ENCODE measurements at places on chromosomes 6 and 20. TPM values are rescaled to one million over a fixed set of nuclear protein-coding genes. Genes with fewer than 3 reads are reported as not detected.
A peak's percentile ranks its signal among the peaks of the same experiment; 100 is the strongest.

The TGM3 gene
- not detected for total RNA-seq

The VGLL2 gene
- not detected for total RNA-seq

The FAXC gene
- total RNA-seq, result not detected

The MOXD1 gene
- not detected for total RNA-seq

DNA sequence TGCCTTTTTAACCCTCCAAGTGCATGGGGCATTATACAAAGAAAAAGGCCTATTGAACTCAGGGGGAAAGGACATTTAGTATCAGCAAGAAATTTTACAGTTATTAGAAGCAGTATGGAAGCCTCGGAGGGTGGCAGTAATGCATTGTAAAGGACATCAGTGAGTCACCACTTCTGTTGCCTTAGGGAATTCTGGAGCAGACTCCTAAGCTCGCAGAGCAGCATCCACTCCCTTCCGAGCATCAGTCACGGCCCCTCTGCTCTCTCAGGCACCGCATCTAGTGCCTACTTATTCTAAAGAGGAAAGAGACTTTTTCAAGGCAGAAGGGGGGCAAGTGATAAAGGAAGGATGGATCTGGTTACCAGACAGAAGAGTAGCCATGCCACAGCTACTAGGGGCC lies 296.5 kb downstream of the RNGTT start:
- DNase-seq, result no peak

GRCh38 chr20:63457737-63458136 lies 14.7 kb downstream of the KCNQ2 start:
- no peak for DNase-seq

DNA sequence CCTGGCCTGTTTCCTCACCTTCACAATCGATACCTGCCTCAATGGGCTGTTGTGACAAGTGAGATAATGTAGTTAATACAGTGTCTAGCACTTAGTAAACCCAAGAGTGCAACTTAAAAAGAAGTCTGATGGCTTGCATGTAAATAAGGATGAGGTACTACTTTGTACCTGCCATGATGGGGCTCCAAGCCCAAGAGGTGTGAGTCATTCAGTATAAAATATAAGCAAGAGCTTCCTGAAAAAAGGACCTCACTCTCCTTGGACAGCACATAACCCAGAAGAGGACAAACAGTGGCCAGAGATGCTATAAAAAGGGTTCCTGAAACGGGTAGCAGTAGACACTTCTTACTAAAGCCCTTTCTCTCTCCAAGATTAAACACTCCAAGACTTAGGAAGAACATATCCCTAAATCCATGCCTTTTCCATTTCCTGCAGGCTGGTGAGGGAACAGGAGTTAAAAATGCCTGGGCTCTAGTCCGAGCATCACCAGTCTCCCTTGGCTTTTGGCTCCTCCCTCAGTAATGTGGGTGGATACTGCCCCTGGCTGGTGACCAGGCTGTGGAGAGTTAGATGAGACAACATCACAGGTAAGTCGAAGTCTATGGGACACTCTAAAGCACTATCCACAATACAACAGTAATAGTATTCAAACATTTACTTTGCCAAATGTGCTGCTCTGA lies 4.3 kb downstream of the UBE2V1 start:
- no peak for DNase-seq

GRCh38 chr20:45347936-45348778 lies at the start of gene SDC4:
SDC4 (minus strand) TSS chr20:45348424; CDS start chr20:45348384, 40 bp downstream.
- DNase-seq, result peak; percentile 23

- DNase-seq, result no peak
Measured at GRCh38 chr20:56691325-56691998, 62.4 kb downstream of the TFAP2C start.

- DNase-seq, result no peak
Measured at GRCh38 chr6:20610636-20611370, 76.5 kb downstream of the CDKAL1 start.

GRCh38 chr6:140572129-140572528 lies 1197.7 kb upstream of the CITED2 start:
- no peak for DNase-seq

All from CD8-positive, alpha-beta T cell (primary cell).